ENCODE measurements at places on chromosomes 3 and 15.

- no peak for DNase-seq
Measured at GRCh38 chr3:16869261-16870005, 15.3 kb upstream of the PLCL2 start.

DNA sequence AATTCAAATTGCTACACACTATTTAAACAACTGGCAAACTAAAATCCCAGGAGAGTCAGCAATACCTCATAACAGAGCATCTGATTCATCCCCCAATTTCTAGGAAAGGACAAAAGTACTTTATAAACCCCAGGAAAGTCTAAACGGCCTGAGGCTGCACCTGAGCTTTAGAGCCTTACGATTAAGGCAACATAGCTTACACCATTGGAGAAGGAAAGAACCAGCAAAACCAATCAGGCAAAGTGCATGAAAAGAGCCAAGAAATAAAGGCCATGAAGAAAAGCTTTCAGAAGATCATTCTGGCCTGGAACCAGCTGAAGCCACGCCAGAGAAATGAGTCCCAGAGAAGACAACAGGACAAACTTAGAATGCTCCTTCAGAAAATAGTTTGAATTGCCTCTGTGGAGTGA, 48.1 kb downstream of the PTPN9 start:
- DNase-seq, result no peak

GRCh38 chr15:61036136-61036535, 193.0 kb downstream of the RORA start:
- DNase-seq, result no peak

DNA sequence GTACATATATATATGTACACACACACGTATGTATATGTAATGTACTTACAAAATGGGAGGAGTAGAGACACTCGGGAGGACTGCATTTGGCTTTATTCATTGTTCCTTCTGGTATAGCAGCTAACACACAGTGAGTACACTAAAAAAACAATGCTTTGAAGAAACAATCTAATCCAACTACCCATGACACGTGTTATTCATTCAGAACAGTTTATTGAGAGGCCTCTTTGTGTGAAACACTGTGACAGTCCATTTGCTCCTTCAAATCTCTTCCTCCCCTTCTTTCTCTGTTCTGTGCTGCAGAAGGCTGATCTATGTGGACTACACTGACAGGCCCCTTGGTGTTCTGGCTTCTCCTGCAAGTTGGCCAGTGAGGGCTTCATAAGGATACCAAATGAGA, 1075.9 kb upstream of the CFAP20DC start:
- DNase-seq, result no peak

- no peak for DNase-seq
Measured at GRCh38 chr3:40242216-40242615, 67.3 kb upstream of the EIF1B start.

DNA sequence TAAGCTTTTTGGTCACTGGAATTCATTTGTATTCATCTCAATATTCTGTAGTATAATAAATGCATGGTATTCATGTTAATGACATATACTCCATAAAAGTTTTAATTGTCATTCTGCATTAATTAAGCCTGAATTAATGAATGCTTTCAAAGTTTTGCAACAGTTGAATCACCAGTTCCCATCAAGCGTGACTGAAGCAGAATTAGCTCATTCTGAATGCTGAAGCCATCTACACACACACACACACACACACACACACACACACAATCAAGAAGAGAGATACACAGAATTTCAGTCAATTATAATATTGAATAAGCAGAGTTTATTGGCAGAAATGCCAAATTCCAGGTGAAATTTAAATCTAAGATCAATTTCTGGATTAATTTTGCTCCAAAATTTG, 252.1 kb upstream of the KCNMB2 start:
- no peak for DNase-seq

- no peak for DNase-seq
Measured at GRCh38 chr3:42226470-42227425, 39.2 kb downstream of the CCK start.

- no peak for DNase-seq
Measured at GRCh38 chr15:70792171-70792573, 28.8 kb upstream of the UACA start.

- no peak for DNase-seq
Measured at GRCh38 chr15:68022061-68022460, 32.1 kb upstream of the PIAS1 start.

GRCh38 chr15:56342653-56343052, 22.6 kb upstream of the TEX9 start:
- no peak for DNase-seq

DNA sequence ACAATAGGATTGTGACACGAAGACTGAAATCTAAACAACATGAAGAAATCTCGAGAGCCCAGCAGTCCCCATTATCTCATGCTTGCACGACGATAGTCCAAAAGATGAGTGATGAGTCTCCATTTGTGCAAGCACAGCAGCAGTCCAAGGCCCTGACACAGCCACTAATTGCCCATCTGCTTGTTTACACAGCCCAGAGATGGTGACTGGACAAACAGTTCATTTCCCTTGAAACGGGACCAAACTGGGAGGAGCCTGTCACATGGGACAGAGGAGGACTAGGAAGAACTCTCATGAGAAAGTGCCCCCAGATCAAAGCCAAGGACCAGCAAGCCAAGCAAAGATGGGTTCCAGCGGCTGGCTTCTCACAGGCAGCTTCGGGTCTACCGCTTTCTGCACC, 121.0 kb downstream of the GREM1 start:
- no peak for DNase-seq

- peak; percentile 79 for DNase-seq
Measured at GRCh38 chr3:179146911-179147513, 1.1 kb upstream of the PIK3CA start.

- no peak for DNase-seq
Measured at GRCh38 chr3:119588112-119588511, 8.8 kb downstream of the ADPRH start.

- DNase-seq, result no peak
Measured at GRCh38 chr15:100820528-100820927, 59.1 kb upstream of the ALDH1A3 start.

GRCh38 chr3:39383045-39383880, at the start of gene SLC25A38:
TSS of gene SLC25A38 (plus strand) at chr3:39383370. CDS start at chr3:39383725, 355 bp downstream.
- DNase-seq, result peak; percentile 74

- DNase-seq, result no peak
Measured at GRCh38 chr3:176896640-176897039, 300.6 kb downstream of the TBL1XR1 start.

DNA sequence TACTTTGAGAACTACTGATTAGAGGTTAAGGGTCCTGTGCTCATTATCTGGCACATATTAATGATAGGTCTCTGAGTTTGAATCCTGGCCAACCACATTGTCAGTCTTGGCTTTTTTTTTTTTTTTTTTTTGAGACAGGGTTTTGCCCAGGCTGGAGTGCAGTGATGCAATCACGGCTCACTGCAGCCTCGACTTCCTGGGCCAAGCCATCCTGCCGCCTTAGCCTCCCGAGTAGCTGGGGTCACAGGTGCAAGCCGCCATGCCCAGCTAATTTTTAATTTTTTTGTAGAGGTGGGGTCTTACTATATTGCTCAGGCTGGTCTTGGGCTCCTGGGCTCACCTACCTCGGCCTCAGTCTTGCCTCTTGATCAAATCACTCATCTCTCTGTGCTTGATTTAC, 547 bp upstream of the PCCB start:
- DNase-seq, result no peak

- no peak for DNase-seq
Measured at GRCh38 chr3:12833222-12834161, 7.9 kb downstream of the RPL32 start.

DNA sequence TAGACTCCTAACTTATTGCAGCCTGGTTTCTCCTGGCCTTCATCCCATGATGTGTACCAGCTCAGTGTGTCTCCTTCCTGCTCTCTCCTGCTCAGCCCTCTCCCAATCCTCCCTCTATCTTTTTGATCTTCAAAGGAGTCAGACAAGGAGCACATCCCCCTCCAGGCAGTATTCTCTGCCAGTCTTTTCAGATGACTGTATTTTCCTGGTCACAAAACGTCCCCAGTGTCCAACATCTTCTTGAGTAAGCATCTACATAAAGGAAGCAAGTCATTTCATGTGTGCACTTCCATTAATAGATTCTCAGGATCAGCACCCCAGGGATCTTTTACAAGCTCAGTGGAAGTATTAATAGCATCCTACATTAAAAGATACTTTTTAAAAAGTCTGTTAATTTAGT, 148.9 kb upstream of the THBS1 start:
- DNase-seq, result no peak

- DNase-seq, result no peak
Measured at GRCh38 chr15:77738441-77739302, 106.0 kb upstream of the LINGO1 start.

GRCh38 chr3:128584412-128585020, 66.1 kb downstream of the RPN1 start:
- DNase-seq, result no peak

- no peak for DNase-seq
Measured at GRCh38 chr15:68541743-68542142, 37.0 kb upstream of the CORO2B start.

DNA sequence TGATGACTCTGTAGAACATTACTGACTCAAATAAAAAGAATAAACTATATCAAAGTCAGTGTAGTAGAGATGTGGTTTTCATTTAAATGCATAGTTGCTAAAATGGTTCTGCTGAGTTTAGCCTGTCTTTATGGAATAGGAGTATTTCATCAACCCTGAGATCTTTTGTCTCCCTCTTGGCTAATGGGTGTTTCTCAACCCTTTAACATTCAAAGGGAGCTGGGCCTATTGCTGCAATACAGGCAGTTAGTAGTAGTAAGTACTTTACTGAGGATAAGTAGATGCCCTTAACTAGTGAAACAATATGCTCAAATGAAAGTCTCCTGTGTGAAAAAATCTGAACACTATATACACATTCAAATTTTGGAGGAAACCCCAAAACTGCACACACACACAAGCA, 184.7 kb upstream of the TTC14 start:
- no peak for DNase-seq

- no peak for DNase-seq
Measured at GRCh38 chr15:58900631-58901030, 32.8 kb downstream of the SLTM start.

DNA sequence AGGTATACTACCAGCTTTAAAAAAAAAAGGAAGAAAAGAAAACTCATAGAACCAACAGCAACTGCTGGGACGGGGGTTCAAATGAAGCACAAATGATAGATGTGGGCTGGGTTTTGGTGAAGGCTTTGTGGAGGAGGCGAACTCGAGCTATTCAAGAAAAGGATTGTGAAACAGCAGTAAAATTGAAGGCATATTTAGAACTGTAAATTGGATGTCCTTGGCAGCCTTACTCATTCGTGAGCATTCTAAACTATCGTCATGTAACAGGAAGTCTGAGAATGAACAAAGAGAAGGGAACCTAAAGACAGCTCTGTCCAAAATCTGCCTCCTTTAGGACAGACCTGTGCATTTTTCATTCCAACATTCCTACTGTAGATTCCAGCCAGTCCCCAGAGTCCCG, 97.8 kb downstream of the LARS2 start:
- no peak for DNase-seq

DNA sequence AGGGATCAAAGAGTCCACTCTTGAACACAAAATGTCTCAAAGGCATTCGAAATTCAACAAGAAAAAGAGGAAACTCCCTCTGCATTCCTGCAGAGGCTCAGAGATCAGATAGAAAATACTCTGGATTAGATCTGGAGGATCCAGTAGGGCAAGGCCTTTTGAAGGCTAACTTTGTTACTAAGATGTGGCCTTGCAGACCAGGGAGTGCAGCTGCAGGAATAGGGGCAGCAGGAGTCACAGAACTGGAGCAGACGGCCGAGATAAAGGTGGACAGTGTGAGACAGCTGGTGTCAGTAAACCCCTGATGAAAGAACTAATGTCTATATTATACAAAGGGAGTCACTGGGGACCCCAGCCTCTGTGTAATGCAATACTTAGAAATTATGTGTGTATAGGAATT, 84.5 kb upstream of the PLSCR4 start:
- no peak for DNase-seq

- DNase-seq, result no peak
Measured at GRCh38 chr3:6605227-6605626, 255.7 kb upstream of the GRM7 start.

- no peak for DNase-seq
Measured at GRCh38 chr3:124292329-124292728, 300.4 kb upstream of the ROPN1 start.

- no peak for DNase-seq
Measured at GRCh38 chr3:55069950-55070349, 142.1 kb upstream of the LRTM1 start.

GRCh38 chr3:46913644-46914043, 36.1 kb downstream of the PTH1R start:
- no peak for DNase-seq

- no peak for DNase-seq
Measured at GRCh38 chr3:147836330-147836729, 427.2 kb downstream of the ZIC1 start.

DNA sequence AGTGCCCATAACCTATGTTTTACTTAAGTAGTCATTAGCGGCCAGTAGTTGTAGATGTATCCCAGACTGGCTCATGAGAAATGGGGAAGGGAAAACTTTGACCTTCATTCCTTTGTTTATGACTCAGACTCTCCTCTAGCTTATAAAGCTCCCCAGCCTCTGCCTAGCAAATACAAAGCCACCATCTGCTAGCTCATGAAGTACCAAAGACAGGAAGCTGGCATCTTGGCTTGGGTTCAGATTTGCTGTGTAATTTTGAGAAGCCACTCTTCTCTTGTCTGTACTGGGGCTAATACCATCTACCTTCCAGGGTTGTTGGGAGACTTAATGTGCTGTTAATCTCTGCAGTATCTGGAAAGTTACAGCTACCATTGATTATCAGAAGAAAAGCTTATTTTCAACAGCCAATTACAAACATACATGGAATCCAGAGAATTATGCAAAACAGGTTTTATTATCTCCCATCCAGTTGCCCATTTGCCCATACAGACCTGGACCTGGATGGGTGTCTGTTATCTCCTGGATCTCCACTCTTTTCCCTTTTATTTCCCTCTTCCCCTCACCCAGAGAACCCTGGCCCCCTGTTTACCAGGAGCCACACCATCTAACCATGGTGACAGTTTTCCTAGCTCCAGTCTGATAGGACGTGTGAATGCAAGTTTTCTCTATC, 153.8 kb downstream of the SEMA6D start:
- no peak for DNase-seq

- no peak for DNase-seq
Measured at GRCh38 chr3:23241256-23241655, 38.1 kb downstream of the UBE2E2 start.

GRCh38 chr15:69060744-69061143, 46.2 kb downstream of the NOX5 start:
- DNase-seq, result peak; percentile 14

DNA sequence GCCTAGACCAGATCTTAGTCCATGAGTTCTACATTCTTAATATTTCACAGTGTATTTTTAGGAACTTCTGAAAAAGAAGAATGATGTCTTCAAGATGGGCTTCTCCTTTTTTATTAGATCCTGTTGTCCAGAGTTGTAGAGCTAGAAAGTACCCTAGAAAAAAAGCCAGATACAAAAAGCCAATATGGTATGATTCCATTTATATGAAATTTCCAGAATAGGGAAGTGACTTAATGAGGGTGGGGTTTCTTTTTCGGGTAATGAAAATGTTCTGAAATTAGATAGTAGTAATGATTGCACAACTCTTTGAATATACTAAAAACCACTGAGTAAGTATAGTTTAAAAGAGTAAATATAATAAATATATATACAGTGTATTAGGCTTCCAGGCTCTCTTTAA, 116.9 kb downstream of the NFKBIZ start:
- DNase-seq, result no peak

- DNase-seq, result no peak
Measured at GRCh38 chr3:132625613-132626012, 28.5 kb downstream of the ACKR4 start.

GRCh38 chr3:73540969-73541740, 83.6 kb downstream of the PDZRN3 start:
- no peak for DNase-seq

GRCh38 chr3:125337506-125337905, 37.6 kb downstream of the ZNF148 start:
- DNase-seq, result no peak
